ENCODE measurements at places on chromosomes 7 and 10.

DNA sequence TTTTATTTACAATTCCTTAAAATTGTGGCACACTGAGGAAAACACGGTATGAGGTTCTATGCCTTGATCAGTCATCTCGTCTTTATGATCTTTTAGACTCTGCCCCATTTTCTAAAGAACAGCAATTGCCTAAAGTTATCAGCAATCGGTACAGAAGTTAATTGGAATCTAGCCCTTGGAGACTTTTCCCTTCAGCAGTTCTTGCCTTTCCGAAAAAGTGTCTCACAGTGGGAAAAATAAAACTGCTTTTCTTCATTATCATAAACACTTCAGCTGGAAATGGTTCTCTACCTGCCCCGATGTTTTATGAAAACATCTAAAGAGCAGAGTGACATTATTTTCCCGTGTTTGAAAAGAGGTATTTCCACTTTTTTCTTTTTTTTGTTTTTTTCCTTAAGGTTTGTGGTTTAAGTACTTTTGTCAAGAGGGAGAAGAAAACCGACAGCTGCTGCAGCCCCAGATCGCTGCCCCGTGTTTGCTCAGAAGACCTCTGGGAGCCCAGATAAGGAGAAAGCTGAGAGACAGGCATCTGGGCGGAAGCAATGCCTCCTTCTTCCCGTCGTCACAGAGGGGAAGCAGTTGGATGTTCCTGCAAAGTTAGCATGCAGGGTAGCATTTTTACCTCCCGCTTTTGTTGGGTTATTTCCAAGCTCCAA is 149.7 kb downstream of the FRMD4A start:
- DNase-seq: no peak

GRCh38 chr10:30282221-30282620 is 66.9 kb downstream of the MTPAP start:
- no peak for DNase-seq

GRCh38 chr7:66597461-66597860 is 31.2 kb upstream of the KCTD7 start:
- DNase-seq: no peak

DNA sequence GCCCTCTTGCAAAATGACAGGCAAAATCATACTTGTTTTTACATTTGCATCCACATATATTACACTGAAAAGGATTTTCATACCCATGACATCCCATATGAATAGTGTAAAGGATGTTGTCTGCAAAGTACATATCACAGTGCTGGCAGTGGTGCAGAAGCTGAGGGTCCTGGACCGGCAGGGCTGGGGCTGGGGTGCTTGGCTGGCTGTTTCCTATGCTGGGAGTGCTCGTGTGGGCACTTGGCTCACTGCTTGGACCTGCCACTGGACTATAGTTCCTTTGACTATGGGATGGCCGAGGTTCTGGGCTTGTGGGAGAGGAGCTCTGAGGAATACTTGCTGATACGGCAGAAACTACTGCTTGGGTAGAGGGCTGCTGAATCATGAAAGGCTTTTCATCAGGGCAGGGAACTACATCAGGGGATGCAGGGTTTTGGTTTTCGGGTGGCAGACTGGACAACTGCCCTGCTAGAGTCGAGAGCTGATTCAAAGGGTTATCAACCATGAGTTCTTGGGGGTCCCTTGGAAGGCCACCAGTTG is 13.7 kb downstream of the PSTK start:
- no peak for DNase-seq

GRCh38 chr7:90677486-90678404 is 81.6 kb downstream of the CDK14 start:
- DNase-seq: no peak

DNA sequence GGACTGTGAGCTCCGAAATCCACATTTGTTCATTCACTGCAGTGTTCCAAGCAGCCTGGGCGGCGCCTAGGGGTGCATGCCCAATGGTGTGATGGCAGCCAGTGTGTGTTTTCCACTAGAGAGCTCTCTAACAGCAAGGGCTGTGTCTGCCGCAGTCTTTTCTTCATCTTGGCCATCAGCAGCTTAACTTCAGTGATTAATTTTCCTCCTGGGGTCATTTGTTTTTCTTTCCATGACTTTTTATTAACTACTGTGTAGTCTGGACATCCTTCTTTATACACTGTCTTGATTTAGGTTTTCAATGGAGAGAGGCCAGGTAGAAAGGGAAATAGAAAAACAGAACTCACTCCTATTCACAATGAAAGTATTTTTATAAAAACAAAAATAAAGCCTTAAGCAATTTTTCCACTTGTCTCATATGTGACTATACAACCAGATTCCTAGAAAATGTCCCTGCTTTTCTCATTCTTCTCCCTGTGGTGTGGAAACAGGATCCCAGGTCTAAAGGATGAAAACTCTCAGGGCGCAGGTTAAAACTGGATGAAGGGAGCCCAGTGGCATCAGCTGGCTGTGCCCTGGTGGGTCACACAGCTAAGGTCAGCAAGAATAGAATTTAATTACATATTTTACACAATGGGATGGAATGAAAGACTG is 176.8 kb downstream of the PKD1L1 start:
- DNase-seq: no peak

DNA sequence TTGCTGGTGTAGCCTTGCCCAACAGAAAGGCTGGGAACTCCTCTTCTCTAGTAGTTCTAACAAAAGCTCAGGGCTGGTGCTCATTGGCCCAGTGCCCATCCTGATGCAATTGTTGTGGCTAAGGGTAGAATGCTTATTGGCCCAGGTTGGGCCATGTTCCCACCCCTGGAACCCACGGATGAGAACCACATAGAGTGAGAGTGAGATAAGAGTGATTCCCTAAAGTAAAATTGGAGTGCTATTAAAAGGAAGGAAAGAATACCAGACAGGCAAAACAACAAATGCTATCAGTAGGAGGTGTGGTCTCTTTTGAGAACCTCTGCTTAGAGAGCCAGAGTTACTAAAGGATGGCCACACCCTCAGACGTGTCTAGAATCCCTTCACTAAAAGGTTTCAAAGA is 49.2 kb downstream of the LGI1 start:
- DNase-seq: no peak

- DNase-seq: no peak
Observed at GRCh38 chr10:80187060-80187459, 18.3 kb downstream of the ANXA11 start.

GRCh38 chr10:127293640-127294039 is 97.2 kb upstream of the INSYN2A start:
- DNase-seq: no peak

GRCh38 chr7:83359108-83359507 is 196.4 kb upstream of the PCLO start:
- no peak for DNase-seq

DNA sequence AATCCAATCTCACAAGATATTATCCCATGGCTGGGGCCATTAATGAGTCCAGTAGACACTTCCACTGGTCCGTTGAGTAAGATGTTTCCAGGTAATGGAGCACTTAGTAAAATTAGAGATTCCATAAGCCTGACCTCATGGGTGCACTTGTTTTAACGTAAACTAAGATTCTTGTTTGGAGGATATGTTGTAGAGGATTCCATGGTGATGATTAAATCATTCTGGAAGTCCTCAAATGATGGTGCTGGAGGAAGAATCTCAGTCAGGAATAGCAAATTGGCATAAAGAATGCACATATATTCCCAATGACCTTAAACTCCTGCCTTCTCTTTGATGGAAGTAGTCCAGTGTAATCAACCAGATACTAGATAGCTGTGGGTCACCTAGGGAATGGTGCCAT is 161.9 kb upstream of the PCLO start:
- DNase-seq: no peak

DNA sequence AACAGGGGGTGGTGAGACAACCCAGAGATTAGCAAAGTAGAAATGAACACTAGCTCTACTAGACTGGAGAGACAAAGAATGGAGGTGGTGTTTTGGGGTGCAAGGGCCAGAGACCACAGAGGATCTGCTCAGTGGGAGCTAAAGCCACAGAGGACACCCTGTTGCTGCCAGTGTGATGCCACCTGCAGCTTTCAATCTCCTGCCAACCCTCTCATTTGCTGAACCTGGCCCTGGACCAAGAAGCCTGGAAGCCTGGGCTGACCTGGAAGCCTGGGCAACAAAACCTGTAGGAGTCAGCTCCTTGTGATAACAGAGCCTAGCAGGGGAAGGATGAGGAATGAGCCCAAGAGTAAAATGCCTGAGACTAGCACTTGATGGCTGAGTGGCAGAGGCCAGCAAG is 81.1 kb upstream of the ADO start:
- DNase-seq: no peak

GRCh38 chr7:31017032-31017675 is 35.0 kb upstream of the ADCYAP1R1 start:
- no peak for DNase-seq

DNA sequence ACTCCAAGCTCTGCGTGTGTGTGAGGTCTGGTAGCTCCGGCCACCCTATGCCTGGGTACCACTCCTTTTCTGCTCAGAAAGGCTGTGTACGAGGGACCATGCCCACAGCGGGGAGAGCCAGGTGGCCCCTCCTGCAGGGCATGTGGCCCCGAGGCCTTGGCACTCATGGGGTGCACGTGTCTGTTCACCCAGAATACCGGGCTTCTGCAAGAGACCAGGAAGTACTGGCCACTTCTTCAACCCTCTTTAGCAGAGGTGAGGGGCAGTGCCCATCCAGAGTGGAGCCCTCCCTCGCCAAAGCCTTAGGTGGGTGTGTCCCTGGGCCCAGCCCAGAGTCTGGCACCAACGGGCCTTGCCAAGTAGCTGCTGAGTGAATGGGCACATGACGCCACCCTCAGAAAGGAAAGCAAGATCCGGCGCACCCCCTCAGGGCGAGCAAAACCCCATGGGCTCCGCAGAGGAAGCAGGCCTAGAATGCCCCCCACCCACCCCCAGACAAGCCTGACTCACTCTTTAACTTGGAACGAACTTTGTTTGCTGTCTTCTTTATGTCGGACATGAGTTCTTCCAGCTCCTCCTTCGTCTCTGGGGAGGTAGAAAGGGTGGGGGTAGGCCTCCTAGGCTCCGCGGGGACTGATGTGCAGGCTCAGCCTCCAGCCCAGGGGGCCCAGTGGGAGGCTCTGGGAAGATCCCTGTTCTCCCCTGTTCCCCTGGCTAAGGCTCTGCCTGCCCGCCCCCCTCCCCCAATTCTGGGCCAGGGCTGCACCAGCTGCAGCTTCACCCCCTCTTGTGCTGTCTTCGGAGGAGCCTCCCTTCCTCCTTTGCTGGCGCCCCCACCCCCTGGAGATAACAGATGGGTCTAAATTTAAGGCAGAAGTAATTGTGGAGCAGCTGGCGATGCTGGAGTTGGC is 14.6 kb downstream of the STX1A start:
- DNase-seq: no peak

DNA sequence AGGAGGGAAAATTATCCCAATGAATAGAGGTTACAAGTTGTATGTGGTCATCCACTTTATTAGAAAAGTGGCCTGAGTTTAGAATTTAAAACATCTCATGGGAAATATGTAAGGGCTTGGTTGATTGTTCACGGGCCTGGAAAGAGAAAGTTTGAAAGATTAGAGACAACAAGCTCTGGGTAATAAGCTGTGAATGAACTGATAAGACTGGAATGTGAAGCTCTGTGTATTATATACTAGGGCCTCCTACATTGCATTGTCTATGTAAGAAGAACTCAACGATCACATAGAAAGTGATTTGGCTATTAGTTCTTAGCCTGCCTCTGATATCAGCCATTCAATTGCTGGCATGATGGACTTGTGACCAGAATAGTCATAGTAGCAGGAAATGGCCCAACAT is 199.2 kb upstream of the MAGI2 start:
- DNase-seq: no peak

DNA sequence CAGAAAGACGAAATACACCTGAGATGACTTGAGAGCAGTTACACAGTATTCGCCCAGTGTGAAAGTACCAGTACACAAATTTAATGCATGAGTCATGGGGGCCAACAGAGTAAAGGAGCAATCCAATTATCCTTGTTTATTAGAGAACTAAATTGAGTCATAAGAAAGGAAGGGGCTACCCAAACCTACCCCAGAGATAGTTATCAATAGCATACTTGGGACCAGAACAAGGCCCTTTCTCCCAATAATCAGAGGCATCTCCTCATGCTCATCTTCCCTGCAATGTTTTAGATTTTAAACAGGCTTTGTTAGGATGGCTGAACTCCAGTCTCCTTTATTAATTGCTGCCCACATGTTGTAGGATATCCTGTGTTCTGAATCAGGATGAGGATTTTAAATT is 239.7 kb upstream of the LRGUK start:
- no peak for DNase-seq

All from right renal pelvis (tissue), 4 donors.